ENCODE measurements at places on chromosomes 12 and 14. TPM values are rescaled to one million over a fixed set of nuclear protein-coding genes. Genes with fewer than 3 reads are reported as not detected.
A peak's percentile ranks its signal among the peaks of the same experiment; 100 is the strongest.

DNA sequence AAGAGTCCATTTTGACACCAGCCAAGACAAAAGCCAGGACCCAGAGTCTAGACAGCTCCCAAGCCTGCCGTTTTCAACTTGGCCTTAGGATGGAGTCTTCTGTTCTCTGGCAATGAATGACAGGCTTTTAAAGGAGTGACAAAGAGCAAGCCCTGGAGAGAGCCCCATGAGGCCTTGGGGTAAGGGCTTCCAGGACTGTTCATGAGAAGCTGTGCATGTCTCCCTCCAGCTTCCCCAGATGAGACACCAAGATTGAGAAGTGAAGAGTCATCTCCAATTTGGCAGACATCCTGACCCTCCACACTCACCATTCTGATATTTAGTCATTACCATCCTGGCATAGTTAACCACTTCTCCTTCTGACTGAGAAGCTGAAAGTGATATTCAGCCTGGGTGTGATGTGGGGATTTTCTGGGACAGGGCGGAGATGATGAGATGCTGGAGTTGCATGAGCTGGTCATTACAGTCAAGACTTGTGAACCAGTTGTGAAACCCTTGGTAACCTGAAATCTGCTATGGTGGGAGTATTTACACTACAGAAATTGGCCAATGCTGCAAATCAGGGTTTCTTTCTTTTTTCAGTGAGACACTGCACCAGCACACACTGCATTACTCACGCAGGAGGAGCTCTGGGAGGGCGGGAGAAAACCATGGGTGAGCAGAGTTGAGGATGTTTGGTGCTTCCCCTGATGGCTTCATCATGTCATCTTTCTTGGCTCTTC lies 77.8 kb downstream of the VCPKMT start:
- DNase-seq: no peak
- H3K4me3 ChIP-seq: no peak overlapping the region
- peaks cover 32% of the 10 kb centered on the region for H3K4me1 ChIP-seq
- no peaks in the 10 kb centered on the region for H3K36me3 ChIP-seq
- peak overlapping the region; percentile 21 for H3K27ac ChIP-seq
- no peaks in the 10 kb centered on the region for H3K27me3 ChIP-seq

DNA sequence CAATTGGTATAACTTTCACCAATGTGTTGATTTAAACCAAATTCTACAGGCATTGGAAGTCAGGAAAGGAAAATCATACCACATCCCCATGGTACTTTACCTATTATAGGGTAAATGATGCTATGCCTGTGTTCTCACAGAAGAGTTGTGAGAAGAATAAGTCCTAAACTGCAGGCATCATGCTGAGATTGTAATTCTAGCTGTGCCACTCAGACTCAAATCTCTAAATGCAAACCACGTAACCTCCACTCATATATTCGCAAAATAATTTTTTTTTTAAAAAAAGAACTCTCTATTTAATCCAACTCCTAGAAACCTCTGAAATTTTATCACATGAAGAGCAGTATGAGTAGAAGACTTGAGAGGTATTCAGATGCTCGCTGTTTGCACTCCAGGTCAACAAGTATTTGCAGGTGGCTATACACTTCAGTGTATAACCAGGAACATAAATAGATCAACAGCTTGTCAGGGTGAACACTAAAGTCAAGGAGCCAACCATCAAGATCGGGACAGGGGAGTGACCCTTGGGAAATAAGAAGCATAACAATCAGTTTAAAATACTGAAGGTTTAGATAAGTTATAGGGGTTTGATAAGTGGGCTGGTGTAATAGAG lies 110.1 kb downstream of the SLC25A21 start:
- no peaks in the 10 kb centered on the region for H3K27me3 ChIP-seq
- no peak overlapping the region for H3K4me3 ChIP-seq
- no peaks in the 10 kb centered on the region for H3K36me3 ChIP-seq
- DNase-seq: no peak
- H3K4me1 ChIP-seq: no peaks in the 10 kb centered on the region

DNA sequence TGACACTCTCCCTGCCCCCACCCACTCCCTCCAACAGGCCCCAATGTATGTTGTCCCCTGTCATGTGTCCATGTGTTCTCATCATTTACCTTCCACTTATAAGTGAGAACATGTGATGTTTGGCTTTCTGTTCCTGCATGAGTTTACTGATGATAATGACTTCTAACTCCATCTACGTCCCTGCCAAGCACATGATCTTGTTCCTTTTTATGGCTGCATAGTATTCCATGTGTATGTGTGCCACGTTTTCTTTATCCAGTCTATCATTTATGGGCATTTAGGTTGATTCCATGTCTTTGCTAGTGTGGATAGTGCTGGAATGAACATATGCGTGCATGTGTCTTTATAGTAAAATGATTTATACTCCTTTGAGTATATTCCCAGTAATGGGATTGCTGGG lies 100.0 kb upstream of the LHX5 start:
- no peaks in the 10 kb centered on the region for H3K36me3 ChIP-seq
- no peaks in the 10 kb centered on the region for H3K4me1 ChIP-seq
- no peak for DNase-seq

DNA sequence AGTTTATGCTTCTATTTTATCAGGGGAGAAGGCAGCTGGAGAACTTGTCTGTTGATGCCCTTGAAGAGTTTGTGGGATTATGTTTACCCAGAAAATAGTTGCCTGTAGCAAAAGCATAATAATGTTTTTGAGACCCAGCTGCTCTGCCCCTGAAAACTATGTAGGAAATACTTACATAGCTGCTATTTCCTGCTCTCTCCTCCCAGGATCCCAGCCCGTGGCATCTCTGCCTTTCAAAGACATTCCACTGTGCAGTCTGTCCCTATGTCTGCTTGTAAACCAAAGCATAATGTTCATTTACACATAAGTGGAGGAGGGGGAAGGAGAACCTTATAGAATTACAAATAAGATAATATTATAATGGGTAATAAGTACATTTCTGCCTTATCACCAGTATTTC lies 198.7 kb downstream of the SYT1 start:
- H3K27ac ChIP-seq: no peak overlapping the region
- no peaks in the 10 kb centered on the region for H3K4me1 ChIP-seq
- DNase-seq: no peak
- no peaks in the 10 kb centered on the region for H3K27me3 ChIP-seq

- DNase-seq: no peak
- no peaks in the 10 kb centered on the region for H3K27me3 ChIP-seq
Observed at GRCh38 chr12:14373217-14373616, 7.7 kb downstream of the ATF7IP start.

DNA sequence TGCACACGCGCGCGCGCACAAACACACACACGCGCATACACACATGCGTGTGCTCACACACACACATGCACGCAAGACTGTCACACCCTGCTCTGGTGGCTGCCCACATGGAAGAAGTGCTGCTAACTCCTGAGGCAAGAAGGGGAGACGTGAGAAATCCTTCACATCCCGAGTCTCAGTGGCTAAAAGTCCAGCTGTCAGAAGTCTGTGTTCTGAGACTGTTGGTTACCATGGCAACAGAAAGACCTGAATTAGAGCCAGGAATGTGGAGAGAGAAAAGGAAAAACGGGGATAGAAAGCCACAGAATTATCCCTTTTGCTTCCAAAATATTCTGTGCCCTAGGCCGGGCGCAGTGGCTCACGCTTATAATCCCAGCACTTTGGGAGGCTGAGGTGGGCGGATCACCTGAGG lies 71.2 kb downstream of the PPFIBP1 start:
- peaks cover 44% of the 10 kb centered on the region for H3K4me1 ChIP-seq
- no peaks in the 10 kb centered on the region for H3K36me3 ChIP-seq
- no peaks in the 10 kb centered on the region for H3K27me3 ChIP-seq
- no peak overlapping the region for H3K4me3 ChIP-seq
- H3K27ac ChIP-seq: peak overlapping the region; percentile 27

The PLBD1 gene
- 21.5 TPM for total RNA-seq

DNA sequence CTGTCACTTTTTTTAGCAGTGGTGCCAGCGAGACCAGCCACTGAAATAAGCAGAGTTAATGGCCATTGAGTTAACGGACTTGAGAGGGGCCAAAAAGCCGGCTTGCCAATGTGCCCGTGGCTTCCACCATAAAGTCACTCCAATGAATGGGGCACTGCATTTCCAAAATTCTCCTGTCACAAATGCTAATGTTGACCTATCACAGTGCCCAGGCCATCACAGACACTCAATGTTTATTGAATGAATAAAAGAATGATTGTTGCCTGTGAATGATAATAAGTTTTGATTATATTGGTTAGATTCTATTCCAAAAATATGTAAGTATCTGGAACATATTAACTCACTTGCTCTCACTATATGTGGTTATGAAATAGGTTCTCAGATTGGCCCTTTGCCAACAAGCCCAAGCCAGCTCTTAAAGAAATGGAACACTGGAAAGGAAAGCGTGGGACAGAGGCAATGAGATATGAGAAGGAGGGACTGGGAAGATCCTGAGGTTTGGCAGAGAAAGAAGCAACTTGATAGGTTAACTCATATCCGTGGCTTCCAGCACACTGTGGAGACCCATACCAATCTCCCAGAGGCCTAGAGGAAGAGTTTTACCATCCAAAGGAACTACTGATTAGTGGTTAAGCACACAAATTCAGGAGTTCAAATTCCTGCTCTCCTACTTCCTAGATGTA lies 108.7 kb downstream of the BTG1 start:
- no peaks in the 10 kb centered on the region for H3K36me3 ChIP-seq
- no peaks in the 10 kb centered on the region for H3K27me3 ChIP-seq
- DNase-seq: no peak
- H3K4me3 ChIP-seq: no peak overlapping the region

DNA sequence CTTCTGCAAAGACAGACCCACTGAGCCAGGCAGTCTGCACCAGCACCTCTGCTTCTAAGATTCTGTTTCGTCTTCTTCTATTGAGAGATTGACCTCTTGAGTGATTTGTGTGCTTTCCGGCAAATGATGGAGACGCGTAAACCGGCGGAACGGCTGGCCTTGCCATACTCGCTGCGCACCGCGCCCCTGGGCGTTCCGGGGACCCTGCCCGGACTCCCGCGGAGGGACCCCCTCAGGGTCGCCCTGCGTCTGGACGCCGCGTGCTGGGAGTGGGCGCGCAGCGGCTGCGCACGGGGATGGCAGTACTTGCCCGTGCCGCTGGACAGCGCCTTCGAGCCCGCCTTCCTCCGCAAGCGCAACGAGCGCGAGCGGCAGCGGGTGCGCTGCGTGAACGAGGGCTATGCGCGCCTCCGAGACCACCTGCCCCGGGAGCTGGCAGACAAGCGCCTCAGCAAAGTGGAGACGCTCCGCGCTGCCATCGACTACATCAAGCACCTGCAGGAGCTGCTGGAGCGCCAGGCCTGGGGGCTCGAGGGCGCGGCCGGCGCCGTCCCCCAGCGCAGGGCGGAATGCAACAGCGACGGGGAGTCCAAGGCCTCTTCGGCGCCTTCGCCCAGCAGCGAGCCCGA lies 703 bp downstream of the ASCL4 start:
- no peak overlapping the region for H3K27ac ChIP-seq
- H3K4me1 ChIP-seq: peaks cover 8% of the 10 kb centered on the region
- H3K4me3 ChIP-seq: no peak overlapping the region
- H3K36me3 ChIP-seq: no peaks in the 10 kb centered on the region

DNA sequence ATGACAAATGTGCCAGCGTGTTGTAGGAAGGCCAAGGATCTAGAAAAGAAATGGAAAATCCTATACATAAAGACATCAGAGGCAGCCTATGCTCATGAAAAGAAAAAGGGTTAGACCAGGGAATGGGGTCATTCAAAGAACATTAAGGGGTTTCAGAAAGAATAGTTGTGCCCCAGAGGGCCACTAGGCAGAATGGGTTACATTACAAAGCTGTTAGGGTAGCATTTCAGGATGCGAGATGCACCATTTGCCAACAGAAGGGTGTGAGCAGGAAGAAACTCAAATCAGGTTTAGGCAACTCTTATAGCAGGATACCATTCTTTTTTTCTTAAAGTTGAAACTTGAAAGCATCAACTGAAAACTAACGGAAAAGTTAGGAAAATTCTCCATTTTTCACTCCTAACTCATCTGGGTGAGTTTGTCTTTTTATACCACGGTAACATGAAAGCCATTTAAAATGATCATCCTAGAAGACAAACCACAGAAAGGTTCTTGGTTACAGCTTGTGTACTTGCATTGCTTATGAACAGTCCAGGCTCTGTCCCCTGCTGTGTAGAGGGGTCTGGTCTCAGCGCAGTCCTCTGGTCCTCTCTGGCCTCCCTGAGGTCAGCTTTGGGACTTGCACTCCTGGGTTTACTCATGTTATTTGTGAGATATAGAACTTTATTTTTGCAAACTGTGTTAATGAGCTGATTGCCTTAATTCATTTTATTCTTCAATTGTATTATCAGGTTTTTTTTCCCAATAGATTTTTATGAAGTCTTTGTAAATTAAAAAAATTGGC lies 209.1 kb downstream of the DACT1 start:
- H3K4me1 ChIP-seq: no peaks in the 10 kb centered on the region
- H3K36me3 ChIP-seq: no peaks in the 10 kb centered on the region

The KCNH3 gene
- 1.0 TPM for total RNA-seq

DNA sequence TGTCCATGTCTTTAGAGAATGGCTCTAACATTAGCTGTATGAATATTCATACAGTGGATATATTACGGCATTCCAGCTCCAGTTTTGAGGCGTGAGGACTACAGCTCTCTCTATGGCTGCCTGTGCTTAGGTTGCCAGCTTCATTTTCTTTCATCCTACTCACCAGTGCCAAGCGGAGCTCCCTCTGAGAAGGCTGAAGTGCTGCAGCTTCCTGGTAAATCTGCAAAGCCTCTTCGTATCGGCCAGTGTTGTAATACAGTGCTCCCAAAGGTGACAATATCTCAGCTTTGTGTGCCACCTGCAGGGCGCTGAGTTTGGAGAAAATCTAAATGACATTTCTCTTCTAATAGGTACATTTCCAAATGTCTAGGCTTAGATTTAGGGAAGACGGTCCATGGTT lies 19.8 kb upstream of the OVCH1 start:
- H3K27ac ChIP-seq: no peak overlapping the region
- no peak for DNase-seq
- H3K4me3 ChIP-seq: no peak overlapping the region
- no peaks in the 10 kb centered on the region for H3K4me1 ChIP-seq
- peaks cover 50% of the 10 kb centered on the region for H3K36me3 ChIP-seq

The ABCC9 gene
- 52.8 TPM for total RNA-seq
